ENCODE measurements at places on chromosomes 13 and 19.

GRCh38 chr19:55231391-55232285 lies 3.1 kb upstream of the TMEM86B start:
- DNase-seq: no peak

- peak; percentile 81 for DNase-seq
Measured at GRCh38 chr13:99269627-99270241, 11.6 kb upstream of the GPR18 start.

DNA sequence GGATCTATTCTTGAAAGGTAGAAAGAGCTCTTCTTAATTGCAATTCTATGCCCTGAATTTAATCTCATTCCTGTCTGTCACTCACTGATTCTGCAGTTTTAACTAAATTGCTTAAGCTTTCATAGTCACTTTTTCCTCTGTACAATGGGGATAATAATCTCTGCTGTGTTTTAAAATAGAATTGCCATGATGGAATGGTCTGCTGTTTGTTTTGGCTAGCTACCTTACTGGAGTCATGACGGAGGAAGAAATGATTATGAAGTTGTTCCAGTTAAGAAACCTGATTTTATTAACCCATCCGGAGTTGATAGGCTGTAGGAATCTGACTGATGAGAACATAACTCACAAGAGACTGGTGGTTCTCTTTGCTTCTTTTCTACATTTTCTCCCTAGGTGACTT lies 54.9 kb upstream of the ITM2B start:
- no peak for DNase-seq

- DNase-seq: no peak
Measured at GRCh38 chr13:44809190-44809589, 180.1 kb downstream of the NUFIP1 start.

DNA sequence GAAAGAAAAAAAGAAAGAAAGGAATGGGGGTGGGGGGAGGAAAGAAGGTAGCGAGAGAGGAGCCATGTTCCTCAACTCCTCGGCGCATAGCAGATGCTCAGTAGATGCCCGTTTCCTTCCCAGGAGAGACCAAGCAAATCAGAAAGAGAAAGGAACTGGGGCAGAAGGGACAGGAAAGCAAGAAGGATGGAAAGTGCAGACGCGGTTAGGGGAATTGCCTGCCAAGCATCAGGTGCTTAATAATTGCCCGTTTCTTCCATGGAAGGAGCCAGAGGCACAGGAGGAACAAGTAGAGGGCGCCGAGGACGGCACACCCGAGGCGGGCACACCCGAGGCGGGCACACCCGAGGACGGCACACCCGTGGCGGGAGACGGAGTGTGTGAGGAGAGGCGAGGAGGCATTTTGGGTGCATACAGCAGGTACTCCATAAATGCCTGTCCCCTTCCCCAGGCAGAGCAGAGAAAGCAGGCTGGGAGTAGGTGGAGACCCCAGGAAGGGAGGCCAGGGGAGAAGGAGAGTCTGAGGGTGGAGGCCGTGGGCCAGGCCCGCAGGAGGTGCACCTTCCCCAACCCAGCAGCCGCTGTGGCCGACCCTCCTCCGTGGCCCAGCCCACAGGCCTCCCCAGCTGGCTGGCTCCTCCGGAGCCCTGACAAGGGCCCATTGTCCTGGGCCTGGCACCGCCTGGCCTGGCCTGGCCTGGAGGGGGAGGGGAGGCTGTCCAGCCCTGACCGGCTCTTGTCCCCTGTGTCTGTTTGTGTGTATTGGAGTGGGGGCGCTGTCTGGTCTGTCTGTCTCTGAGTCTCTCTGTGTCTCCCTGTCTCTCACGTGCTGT lies 14.6 kb downstream of the JOSD2 start:
- no peak for DNase-seq

GRCh38 chr19:29540114-29540513 lies 14.3 kb downstream of the VSTM2B start:
- DNase-seq: no peak

DNA sequence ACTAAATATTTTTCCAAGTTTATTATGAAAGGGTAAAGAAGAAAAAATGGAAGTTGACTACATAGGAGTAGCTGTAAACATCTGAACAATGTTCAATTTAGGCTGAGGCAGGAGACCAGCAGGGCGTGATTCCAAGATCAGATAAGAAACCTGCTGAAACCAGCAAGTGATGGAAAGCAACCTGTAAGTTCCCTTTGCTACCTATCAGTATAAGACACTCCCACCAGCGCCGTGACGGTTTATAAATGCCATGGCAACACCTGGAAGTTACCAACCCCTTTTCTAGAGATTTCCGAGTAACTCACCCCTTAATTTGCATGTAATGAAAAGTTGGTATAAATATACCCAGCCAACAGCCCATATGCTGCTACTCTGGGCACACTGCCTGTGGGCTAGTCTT lies 1.1 kb upstream of the ZNF45 start:
- no peak for DNase-seq

DNA sequence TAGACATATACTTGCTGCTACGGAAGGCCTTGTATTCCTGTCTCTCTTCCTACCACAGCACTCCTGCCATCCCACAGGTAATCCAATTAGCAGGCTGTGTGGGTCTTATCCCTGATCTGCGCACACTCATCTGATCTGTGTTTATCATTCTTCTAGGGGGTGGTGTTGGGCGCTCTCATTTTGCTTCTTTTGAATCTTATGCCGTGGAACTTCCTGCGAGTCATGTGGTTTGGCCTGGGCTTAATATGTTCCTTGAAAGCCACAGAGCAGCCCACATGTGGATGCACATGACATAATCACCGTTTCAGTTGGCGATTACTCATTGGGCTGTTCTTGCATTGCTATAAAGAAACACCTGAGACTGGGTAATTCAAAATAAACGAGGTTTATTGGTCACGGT lies 7.5 kb downstream of the RASA3 start:
- no peak for DNase-seq

DNA sequence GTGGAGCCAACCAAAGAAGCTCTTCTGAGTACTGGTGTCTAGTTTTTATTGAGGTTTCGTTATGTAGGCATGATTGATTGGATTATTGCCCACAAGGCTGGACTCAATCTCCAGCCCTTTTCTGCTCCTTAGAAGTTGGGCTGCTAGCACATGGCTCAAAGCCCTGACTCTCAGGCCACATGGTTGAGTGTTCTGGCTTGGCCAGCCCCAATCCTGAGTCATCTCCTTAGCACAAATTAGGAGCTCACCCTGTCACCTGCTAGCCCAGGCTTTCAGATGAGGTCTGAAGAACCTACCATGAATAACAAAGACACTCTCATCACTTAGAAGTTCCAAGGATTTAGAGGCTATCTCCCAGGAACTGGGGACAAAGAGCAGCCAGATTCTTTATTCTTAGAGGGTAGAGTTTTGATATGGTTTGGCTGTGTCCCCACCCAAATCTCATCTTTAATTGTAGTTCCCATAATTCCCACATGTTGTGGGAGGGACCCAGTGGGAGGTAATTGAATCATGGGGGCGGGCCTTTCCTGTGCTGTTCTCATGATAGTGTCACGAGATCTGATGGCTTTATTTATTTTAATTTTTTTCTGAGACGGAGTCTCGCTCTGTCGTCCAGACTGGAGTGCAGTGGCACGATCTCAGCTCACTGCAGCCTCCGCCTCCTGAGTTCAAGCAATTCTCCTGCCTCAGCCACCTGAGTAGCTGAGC lies 11.3 kb downstream of the DPY19L3 start:
- DNase-seq: no peak

DNA sequence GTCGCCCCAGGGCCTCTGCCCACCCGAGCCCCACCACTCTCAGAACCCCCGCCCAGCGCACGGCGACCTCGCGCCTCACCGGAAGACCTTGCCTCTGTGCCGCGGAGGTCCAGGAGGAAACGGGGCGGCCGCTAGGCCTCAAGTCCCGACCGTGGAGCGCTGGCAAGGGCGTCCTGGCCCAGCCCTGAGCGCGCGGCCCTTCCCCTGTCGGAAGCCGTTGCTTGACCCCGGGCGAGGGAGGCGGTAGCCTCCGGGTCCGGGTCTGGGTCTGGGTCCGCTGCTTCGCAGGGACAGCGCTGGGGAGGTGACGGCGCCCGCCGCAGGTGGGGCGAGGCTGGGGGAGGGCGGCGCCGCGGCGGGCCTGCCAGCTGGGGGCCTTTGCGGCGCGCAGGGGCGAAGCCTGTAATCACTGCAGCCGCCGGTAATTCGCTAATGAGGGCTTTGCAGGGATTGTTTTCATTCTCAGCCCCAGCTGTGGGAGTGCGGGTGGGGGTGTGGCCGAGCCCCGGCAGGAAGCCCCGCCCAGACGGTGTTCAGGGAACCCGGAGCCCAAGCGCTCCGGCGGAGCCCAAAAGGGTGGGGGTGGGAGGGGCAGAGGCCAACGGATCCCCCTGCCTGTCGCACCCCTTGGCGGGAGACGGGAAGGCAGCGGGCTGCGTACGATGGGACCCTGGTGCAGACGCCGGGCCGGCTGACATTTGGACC lies 8.6 kb downstream of the C19orf25 start:
- DNase-seq: no peak

DNA sequence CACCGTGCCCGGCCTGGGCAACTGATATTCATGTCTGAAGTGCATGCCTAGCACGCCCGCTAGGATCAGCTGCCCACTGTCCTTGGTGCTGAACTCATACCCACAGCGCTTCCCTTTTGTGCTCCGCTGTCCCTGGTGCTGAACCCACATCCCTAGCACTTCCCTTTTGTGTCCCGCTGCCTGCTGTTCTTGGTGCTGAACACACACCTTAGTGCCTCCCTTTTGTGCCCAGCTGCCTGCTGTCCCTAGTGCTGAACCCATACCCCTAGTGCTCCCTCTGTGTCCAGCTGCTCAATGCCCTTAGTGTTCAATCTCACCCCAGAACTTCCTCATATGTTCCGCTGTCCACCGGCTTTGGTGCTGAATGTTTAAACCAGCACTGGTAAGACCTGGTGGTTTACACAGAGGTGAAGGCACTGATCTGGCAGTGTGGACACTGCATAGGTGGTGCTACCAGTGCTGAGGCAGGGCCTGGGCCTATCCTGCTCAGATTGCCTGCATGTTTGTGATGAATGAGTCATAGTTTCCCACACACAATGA lies 26.3 kb upstream of the SIGLEC11 start:
- peak; percentile 94 for DNase-seq

DNA sequence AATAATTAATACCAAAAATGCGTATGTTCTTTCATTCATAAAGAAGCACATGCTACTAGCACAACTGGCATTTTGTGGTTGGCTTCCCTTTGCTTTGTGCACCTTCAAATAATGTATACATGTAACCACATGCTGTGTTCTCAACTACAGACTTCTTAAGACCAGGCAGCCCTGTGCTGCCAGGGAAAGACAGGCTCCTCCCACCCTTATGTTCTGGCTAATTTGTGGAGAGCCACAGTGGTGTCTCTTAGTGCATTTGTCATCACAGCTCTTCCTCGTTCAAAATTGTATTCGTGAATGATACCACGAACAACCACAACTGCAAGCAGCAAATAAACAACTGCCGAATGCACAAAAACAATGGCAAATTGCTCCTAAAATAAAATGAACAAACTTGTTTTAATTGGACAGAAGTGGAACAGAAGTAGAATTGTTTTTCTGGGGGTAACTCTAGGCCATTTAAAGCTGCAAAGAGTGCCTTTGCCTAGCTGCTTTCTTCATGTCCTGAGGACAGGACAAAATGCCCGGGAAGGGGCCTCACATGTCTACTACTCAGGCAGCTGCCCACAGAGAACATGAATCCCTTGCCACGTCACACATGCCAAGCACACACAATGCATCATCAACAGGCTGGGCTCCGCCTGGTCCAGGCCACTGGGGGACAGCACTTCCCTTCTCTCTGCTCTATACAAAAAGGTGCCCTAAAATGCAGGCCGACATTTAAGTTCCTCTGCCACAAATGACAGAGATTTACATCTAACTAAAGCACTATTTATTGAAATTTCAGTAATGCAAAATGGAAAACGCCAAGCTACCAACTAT lies 21.7 kb downstream of the IRS2 start:
- no peak for DNase-seq

DNA sequence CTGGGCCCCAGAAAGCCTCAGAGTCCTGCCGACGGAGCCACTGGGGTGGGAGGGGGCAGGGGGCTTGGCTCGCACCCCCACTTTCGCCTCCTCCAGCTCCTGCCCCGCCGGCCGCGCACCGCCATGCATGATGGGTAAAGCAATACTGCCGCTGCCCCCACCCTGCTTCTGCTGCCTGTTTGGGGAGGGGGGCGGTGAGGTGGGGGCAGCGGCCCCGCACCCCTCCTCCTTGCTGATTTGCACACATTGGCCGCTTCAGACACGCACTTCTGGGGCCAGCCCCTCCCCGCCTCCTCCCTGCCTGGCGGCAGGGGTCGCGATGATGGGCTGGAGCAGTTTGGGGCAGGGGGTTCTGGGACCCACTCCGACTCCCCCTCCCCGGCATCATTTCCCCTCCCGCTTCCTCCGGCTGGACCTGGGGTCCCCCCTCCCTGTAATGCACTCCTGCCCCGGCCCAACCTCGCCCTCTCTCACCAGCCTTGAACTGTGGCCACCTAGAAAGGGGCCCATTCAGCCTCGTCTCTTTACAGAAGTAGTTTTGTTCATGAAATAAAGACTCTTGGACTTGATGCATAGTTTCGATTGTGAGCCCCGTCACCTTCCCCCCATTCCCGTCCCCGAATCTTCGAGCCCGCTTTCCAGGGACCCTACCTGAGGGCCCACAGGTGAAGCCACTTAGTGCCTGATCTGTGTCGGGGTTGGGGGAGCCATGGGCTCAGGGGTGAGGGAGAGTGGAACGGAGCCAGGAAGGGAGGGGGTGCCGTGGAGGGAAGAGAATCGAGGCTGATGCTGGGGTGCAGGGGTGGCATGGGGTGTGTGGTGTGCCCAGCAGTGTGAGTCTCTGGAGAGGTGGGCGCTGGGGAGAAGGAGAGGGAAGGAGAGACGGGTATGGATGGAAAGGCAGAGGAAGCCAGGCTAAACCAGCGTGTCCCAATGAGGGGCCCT lies 1.4 kb upstream of the HPN start:
- no peak for DNase-seq

DNA sequence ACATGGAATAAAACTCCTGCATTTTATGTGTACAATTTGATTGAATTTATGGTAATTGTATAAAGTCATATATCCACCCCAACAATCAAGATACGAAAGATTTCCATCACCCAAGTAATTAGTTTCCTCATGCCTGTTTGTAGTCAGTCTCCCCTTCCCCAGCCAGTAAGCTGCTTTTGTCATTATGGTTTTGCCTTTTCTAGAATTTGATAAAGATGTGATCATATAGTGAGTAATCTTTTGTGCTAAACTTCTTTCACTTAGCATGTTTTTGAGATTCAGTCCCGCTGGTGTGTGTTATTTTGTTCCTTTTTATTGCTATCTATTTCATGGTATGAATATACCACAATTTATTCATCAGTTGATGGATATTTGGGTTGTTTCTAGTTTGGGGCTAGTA lies 16.0 kb downstream of the ITM2B start:
- no peak for DNase-seq

GRCh38 chr13:32840989-32841713 lies 175.1 kb upstream of the KL start:
- no peak for DNase-seq

GRCh38 chr13:113148940-113149503 lies 9.4 kb upstream of the PROZ start:
- DNase-seq: no peak

Measured in adipocyte (in vitro differentiated cells).